ENCODE measurements at places on chromosomes 2 and 18.

DNA sequence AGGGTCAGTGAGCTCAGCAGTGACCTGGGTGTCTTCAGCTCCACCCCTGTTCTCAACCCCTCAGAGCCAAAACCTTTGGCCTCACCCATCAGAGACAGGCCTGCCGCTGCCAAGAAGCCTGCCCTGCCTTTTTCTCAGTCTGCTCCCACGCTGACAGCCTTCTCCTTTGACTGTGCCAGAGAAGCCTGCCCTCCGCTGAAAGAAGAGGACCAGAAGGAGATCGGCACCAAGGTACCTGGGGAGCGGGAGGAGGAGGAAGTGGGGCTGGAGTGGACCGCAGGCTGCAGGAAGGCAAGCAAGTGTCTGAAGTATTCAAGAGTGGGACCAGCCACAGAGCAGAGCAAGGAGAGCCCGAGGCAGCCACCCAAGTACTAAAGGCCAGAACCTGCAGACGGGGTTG, 33.2 kb downstream of the TOGARAM2 start:
- no peak for DNase-seq

GRCh38 chr2:148725564-148725963, 81.0 kb downstream of the EPC2 start:
- DNase-seq: peak; percentile 82

- DNase-seq: no peak
Observed at GRCh38 chr18:24089076-24089475, 49.8 kb upstream of the CABYR start.

GRCh38 chr2:148701877-148702276, 57.3 kb downstream of the EPC2 start:
- DNase-seq: no peak

All from MV-4-11 (cell line).